Fibroblast of skin of scalp (primary cell): ENCODE measurements at places on chromosomes 4 and X.
A peak's percentile ranks its signal among the peaks of the same experiment; 100 is the strongest.

DNA sequence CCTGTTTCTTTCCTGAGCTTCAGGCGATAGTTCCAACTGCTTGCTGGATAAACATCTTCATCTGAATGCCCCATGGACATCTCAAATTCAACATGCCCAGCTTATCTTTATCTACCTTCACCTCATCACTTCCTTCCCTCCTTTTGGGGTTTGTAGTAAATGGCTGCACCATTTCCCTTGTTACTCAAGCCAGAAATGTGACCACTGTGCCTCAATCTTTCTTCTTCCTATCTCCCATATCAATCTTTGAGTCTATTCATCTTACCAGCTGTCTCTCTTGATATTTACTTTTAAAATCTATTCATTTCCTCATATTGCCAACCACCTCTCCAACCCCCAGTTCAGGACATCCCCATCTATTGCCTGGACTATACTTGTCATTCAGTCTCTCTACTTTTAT, 155.4 kb downstream of the PPA2 start:
- no peak for DNase-seq

DNA sequence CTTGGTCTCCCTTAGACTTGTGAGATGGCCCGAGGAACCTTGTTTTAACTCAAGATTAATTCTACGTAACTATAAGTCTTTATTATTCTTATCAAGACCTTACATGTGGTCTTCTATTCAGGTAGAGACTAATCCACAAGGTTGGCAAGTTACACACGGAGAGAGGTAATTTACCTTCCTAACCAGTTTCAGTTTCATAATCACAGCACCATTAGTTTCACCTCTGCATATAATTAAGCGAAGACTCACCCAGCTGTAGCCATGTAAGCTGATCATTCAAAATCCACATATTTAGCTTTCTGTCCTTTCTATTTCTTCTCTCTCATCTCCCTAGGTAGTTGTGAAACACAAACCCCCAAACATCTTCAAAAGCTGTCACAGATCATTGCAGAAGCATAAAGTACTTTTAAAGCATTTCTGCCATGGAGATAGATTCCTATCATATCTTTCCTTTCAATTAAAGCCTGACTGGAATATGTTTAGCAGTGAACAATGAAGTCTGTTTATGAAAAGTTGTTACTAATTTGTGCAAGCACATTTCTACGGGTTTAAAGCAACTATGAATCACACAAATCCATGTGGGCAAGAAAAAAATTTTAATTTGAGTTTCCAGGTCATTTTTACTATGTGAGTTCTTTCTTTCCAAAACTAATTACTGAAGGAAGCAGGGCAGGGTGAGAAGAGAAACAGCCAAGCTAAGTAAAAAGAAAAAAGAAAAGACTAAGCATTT, 78.5 kb downstream of the BTC start:
- no peak for DNase-seq

DNA sequence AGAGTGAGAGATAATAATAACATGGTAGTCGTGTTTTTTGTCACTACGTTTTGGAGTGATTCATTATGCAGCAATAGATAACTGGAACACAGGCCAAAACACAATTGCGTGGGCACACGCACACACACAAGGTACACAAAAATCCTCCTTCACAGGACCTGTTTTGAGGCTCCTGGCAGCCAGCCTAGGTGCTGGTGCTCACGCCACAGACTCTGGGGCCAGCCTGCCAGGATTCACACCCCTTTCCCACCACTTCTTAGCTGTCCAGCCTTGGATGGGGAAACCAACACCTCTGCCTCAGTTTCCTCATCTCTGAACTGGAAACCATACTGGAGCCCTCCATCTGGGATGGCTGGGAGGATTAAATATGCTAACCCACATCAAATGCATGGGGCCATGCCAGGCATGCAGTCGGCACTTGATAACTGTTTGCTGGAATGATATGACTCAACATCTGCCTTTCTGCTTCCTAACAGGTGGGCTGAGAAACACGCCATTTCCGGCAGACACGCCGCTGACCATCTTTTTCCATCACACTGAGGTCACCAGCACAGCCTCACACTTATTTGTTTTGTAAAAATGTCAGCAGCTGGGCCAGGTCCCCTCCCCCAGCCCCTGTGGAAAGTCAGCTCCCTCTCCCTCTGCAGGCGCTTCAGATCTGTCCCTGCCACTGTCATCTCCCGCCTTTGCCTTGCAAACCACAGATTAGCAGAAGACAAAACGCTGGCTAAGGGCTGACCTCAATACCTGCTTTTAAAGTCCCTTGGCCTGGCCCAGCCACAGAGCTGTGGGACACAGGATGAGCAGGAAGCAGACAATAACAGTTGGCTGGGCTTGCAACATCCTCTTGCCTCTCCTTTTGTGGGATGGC, 237.5 kb downstream of the BCOR start:
- peak; percentile 32 for DNase-seq

- DNase-seq = peak; percentile 53
These were observed 15.3 kb downstream of the STAG2 start for GRCh38 chrX:123976706-123977316.

GRCh38 chrX:111680988-111681779, at the start of gene ALG13:
ALG13 (plus strand) TSS chrX:111681170; CDS start chrX:111681219, 49 bp downstream.
- peak; percentile 92 for DNase-seq

- DNase-seq = peak; percentile 7
These were observed 759.1 kb upstream of the POU3F4 start for GRCh38 chrX:82748906-82749505.

GRCh38 chr4:112170451-112170993, 25.3 kb downstream of the FAM241A start:
- DNase-seq = peak; percentile 91

DNA sequence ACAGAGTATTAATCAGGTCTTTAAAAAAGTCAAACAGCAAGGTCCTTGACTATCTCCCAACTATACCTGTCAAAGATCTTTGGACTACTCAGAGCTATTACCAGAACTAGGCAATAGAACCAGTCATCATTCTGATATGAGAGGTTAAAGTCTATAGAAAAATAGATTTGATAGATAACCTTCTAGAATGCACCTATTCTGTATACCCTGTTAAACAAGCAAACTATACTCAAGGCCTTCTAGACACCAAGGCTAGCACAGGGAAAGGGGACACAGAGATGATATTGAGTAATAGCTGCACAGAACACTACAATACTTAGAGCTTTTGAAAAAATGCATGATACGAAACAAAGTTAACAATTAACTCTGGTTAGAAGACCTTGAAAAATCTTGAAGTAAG, 149.5 kb downstream of the NR3C2 start:
- no peak for DNase-seq

GRCh38 chrX:9538544-9539045, 73.7 kb downstream of the TBL1X start:
- no peak for DNase-seq

DNA sequence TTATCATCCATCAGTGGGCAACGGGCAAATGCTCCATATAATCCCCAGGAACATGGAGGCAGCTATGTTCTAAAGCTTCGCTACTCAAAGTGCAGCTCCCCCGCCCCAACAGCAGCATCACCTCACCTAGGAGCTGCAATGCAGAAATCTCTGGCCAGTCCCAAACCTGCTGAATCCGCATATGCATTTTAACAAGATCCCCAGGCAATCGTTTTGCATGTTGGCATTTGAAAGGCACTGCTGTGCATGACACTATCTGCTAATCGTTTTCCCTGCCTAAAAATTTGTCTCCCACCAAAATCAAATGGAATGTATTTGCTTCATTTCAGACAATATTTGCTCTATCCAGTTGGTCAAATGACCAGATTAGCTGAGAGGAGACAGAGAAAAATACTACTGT, 15.2 kb downstream of the ADGRG2 start:
- no peak for DNase-seq

DNA sequence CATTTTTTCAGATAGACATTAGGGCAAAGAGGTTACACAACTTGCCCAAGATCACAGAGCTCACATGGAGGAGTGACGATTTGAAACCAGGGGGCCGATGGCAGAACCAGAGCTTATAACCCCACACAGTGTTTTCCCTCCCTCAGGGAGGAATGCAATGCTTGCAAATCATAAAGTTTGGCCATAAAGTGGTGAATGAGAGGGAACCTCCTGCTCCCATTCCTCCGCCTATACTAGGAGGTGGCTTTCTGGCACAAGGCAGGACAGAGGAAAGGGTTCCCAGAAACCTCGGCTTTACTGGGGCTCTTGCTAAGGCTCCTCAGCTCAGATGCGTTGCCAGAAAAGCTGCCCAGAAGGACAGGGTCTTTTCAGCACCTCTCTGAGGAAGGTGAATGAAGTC, 19.3 kb downstream of the TMEM154 start:
- DNase-seq = no peak

DNA sequence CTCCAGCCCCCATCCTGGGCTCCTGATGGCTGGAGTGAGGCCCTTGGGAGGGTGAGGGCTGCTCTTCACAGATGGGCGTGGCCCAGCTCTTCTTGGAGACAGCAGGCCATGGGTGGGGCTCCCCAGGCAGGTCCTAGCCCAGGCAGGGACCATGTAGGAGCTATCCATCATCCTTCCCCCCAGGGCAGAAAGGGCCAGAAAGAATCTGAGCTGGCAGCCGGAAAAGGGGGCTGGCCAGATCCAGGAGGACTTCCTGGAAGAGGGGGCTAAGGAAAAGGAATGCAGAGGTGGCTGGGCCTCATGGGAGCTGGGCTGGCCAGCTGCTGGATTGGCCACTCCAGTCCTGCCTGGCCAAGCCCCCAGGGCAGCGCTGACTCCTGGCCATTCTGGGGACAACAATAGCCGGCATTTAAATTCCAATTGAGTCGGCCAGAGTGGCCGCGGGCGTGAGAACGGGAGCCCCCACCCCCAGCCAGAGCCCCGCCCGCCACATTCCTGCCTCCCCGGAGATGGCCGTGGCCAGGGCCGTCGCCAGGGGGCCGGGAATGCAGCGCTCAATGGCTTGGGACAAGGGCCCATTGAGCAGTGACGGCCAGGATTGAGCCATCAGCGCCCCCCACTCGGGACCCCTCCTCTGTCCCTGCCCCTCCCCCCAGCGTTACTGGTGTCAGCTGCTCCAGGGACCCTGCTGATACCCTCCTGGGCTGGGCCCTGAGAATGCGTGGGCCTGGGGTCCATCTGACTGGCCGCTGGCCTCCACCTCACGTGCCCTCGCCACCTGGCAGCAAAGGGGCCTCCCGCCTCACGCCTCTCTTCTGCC, 15.1 kb upstream of the FGFR3 start:
- DNase-seq = peak; percentile 62

GRCh38 chrX:120310861-120311726, at the start of gene TMEM255A:
TMEM255A (minus strand) TSS chrX:120311461; CDS start chrX:120311309, 152 bp downstream.
- peak; percentile 31 for DNase-seq

DNA sequence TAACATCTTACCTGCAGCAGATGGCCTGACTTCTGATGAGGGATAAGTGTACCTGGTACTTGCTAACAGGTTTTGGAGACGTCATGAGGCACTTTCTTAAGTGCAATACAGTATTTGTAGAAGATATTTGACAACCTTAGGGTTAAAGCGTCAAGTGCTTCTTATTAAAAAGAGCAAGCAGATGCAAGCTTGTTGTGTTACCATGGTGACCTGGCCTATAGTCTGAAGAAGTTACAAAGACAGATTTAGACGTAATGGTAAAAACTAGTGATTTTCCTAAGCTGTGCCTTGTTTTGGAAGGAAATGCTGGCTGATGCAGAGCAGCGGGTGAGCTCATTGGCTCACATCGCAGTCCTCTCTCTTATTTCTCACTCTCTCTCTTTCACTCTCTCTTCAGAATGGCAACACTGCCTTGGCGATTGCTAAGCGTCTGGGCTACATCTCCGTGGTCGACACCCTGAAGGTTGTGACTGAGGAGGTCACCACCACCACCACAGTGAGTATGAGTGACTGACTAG, 243.6 kb downstream of the ANK2 start:
- DNase-seq = peak; percentile 52

DNA sequence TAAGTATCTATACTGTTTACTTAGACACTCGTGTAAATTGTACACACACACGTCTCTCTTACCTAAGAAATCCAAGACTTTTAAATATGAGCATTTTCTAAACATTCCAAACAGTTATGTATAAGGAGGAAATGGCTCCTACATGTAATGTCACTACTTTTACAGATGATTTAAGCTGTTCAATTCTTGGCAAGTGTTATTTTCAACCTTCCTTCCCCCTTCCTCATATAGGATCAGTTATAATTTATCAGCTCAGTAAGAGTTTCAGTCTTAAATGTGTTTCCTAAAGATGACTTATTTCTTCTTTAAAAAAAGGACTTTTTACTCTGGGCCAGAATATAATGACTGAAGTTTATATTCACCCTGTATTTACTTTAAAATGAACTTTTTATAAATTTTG, 601.1 kb downstream of the ANKRD50 start:
- no peak for DNase-seq

GRCh38 chr4:168720396-168720900, 223.6 kb downstream of the PALLD start:
- DNase-seq = no peak

- DNase-seq = no peak
These were observed 396.7 kb upstream of the MAGEC2 start for GRCh38 chrX:142601792-142602191.

- DNase-seq = no peak
These were observed 31.9 kb downstream of the FAT4 start for GRCh38 chr4:125346616-125347015.

DNA sequence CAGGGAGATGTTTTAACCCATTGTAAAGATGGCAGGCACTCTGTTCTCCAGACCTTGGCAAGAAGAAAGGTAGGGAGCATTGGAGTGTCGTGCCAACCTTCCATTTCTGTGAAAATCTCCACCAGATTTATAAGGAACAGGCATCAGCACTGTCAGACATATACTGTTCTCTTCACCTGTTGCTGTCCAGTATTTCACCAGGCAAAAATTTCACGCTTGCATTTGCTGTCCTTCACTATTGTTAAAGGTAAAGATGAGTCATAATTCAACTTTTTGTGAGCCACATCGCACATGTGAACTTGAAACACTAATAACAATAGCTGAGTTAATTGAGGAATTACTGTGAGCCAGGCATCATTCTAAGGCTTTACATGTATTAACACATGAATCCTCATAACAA, 203.4 kb downstream of the ENOX2 start:
- no peak for DNase-seq

- peak; percentile 13 for DNase-seq
These were observed 10.3 kb upstream of the AKAP17A start for GRCh38 chrX:1581132-1581531.

- peak; percentile 38 for DNase-seq
These were observed 794.8 kb upstream of the EPHA5 start for GRCh38 chr4:66465111-66465510.

DNA sequence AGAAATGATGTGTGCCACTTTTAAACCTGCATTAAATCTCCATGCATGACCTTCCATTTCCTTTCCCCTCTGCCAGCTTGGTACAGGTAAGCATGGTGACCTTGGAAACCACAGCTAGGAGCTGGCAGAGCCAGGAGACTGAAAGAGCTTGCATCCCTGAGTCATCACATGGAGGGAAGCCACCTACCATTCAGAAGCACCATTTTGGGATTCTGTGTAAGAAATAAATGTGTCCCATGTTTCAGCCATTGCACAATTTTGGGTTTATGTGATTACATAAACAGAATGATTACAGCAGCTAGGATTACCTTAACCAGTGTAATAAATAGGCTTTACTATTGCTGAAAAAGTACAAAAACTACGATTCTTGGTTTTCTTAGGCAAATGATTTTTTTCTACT, 17.3 kb upstream of the CCDC149 start:
- DNase-seq = no peak
